Ascending aorta (tissue), 2 donors: ENCODE measurements at places on chromosomes 3 and 15.

GRCh38 chr15:94305133-94305532 is 73.8 kb downstream of the MCTP2 start:
- DNase-seq, result no peak

GRCh38 chr3:196537319-196537984 is 22.3 kb upstream of the SMCO1 start:
- DNase-seq, result no peak

- no peak for DNase-seq
Measured at GRCh38 chr3:193938613-193939012, 197.3 kb upstream of the HES1 start.

DNA sequence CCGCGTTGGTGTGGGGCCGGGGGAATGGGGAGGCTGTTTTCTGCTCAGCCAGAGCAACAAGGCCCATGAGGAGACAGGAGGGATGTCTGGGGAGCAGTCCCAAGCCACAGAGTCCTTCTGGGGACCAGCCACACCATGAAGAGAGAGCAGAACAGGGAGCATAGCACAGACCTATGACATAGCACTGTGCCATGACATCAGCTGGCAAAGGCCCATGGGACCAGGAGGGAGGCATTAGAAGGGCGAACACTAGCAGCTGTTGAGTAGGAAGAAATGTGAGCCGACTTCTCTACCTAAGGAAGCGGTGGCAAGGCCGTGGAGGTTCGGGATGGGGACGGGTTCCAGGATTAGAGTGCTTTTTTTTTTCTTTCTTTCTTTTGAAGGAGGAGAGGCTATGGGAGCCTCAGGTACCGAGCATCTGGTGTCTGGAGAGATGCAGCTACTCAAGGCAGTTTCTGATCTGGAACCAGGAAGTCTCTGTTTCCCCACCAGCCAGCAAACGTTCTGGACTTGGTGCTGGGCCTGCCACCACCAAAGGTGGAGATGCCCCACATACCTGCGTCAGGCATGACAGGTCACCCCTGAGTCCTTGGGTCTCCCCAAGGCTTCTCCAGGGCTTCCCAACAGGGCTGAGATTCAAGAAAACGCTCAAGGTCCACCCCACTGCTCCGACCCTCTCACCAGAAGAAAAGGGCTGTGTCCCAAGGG is 77.3 kb upstream of the CGNL1 start:
- peak; percentile 13 for DNase-seq

DNA sequence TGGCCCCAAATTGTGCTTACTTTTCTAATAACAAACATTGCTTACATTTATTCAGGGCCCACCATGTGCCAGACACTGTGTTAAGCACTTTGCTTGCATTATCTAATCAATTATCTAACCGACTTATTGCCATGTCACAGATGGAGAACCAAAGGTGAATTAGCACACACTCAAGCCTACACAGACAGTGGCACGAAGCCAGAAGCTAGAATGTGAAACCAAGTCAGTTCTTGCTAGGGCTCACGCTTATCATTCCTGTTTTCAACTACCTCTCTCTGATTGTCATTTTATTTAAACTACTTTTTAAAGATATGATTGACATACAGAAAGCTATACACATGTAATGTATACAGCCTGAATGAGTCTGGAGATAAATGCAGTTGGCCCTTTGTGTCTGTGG is 215.7 kb upstream of the CFAP20DC start:
- DNase-seq, result no peak
